Lower lobe of right lung (tissue), 2 donors: ENCODE measurements at places on chromosomes 2 and 18. TPM values are rescaled to one million over a fixed set of nuclear protein-coding genes. Genes with fewer than 3 reads are reported as not detected.

- no peak for DNase-seq
Measured at GRCh38 chr18:10038268-10038667, 124.5 kb downstream of the VAPA start.

DNA sequence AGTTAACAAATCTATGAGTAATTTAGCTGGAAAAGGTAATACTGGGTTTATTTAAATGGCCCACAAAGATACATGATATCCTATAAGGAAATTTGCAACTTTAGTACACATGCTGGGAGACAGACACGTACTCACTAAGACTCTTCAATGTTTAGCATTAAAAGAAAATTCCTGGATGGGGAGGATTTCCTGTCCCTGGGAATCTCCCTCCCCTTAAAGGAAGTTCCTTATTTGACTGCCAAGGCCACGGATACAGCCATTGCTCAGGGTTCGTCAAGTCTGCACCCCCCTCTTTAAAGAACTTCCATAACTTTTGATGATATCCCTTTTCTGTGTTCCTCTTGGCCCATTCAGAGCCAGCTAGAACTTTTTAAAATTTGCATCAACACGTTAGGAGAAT lies 267.6 kb downstream of the CD226 start:
- DNase-seq, result no peak

GRCh38 chr2:42793334-42794270 lies 1.2 kb upstream of the HAAO start:
- no peak for DNase-seq

GRCh38 chr2:59181347-59181746 lies 940.2 kb upstream of the FANCL start:
- no peak for DNase-seq

- no peak for DNase-seq
Measured at GRCh38 chr2:216109962-216110614, 940 bp downstream of the XRCC5 start.

DNA sequence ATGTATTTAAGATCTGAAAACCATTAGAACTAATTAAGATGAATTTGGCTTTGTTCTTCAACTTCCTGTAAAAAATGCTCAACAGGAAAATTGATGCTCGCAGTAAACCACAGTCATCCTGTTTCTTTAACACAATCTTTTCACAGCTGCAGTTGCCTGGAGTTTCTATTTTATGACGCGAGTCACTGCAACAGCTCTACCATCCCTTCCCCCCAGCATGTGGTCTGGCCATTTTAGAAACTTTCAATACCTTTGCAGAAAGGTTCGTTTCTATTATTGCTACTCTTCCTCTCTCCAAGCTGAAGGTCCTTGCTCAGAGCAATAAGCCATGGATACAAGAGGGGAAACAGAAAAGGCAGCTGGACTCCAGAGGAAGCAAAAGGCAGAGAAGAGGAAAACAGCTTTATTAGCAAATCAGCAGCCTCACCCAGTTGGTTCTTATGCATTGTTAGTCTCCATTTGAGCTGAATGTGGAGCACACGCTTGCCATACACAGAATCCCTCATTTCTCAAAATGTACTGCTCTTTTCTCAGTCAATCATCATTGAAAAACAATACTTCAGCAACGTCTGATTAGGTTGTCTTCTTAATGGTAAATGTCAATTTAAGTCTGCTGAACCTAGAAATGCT lies 3.9 kb downstream of the WIPF1 start:
- DNase-seq, result no peak

DNA sequence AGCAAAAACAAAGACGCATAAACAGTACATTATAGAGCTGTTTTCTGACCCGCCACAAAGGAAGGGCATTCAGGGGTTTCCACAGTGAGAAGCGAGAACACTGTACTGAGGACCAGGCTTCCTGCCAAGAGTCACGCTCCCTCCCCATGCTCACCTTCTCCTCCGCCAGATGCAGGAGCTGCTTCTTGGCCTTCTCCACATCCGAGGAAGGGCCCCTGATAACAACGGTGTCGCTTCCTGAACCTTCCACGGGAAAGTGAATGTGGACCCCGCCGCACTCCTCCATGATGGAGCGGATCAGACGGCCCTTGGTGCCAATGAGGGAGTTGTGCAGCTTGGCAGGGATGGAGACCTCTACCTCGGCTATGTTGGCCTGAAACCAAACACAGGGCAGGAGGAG lies 53.8 kb downstream of the ANO7 start:
- no peak for DNase-seq

- no peak for DNase-seq
Measured at GRCh38 chr2:158529379-158530259, 72.9 kb downstream of the PKP4 start.

- DNase-seq, result peak; percentile 55
Measured at GRCh38 chr18:11149441-11150270, at the start of gene PIEZO2. Gene PIEZO2, minus strand, starts transcription at chr18:11149569. Its CDS starts 981 bp downstream, at chr18:11148588.

GRCh38 chr2:65564299-65564698 lies 131.9 kb upstream of the SPRED2 start:
- DNase-seq, result no peak

DNA sequence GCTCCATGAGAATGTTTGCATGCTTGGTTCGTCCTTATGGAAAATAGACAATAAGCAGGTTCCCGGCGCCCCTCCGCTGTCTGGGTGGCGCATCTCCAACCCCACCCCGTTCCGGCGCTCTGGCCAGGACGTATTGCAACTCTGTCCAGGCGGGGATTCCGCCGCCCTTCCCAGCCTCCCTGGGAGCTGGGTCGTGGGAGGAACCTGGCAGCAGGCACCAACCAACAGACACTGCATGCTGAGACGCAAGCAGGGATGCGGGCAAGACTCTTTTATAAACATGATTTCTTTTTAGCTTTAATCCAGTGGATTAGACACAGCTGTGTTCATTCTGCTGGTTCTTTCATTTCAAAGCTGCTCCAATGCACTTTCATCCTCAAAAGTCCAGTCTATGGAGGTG lies 240.2 kb downstream of the SH3BP4 start:
- no peak for DNase-seq

- DNase-seq, result no peak
Measured at GRCh38 chr2:205347899-205348298, 334.4 kb upstream of the NRP2 start.

- DNase-seq, result no peak
Measured at GRCh38 chr18:12990123-12990475, 1.1 kb upstream of the CEP192 start.

DNA sequence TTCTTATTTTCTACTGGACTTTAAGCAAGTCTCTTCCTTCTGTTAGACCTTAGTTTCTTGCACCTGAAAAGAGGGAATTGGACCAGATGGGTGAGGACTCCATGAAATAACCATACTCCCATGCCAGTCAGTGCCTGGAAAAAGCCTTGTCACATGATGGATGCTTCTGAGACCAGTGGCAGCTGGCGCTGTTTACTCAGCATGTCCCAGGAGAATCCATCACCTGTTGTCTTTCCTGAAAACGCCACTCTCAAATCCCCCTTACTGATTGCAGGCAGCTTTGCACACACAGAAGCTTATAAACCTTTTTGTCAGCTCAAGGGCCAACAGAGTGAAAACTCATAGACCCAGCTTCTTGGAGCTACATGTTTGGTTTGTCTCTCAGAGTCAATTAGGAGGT lies 117.6 kb downstream of the POLE4 start:
- no peak for DNase-seq

DNA sequence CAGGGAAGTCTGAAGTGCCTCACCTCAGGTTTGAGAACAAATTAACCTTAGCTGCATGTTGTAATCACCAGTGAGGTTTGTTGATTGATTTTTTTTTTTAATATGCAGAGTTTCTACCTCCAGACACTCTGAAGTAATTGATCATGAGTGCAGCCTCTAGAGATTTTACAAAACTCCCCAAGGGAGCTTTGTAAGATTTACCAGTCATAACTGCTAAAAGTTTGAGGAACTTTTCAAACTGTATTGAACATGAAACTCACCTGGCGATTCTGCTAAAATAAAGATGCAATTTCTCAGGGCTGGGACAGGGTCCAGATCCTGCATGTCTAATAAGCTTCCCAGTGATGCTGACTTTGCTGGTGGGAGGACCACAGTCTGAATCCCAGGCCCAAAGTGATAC lies 339.6 kb upstream of the DCC start:
- no peak for DNase-seq

DNA sequence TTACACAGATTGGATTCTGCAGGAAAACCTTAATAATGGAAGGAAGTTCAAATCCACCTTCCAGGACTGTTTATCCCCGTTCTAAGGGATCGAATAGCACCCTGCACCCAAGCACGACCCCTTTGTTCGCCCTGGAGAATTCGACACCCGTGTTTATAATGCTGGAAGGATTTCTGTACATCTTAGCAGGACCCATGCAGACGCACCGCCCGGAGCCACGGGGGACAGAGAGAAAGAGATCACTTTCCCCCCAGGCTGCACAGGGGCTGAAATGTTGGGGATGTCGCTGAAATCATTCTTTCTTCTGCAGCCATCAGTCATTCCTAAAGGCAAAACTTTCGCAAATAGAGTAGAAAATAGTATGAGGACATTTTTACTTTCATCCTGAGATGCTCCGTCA lies 238.7 kb upstream of the SALL3 start:
- DNase-seq, result no peak

GRCh38 chr2:241728627-241729026 lies 5.8 kb upstream of the D2HGDH start:
- peak; percentile 41 for DNase-seq

GRCh38 chr18:384897-385296 lies 115.6 kb downstream of the COLEC12 start:
- no peak for DNase-seq

- DNase-seq, result no peak
Measured at GRCh38 chr2:124985270-124985669, 960.2 kb downstream of the CNTNAP5 start.

- no peak for DNase-seq
Measured at GRCh38 chr2:218708086-218708485, 2.5 kb upstream of the TTLL4 start.

- no peak for DNase-seq
Measured at GRCh38 chr2:88671786-88672427, 19.6 kb upstream of the RPIA start.

DNA sequence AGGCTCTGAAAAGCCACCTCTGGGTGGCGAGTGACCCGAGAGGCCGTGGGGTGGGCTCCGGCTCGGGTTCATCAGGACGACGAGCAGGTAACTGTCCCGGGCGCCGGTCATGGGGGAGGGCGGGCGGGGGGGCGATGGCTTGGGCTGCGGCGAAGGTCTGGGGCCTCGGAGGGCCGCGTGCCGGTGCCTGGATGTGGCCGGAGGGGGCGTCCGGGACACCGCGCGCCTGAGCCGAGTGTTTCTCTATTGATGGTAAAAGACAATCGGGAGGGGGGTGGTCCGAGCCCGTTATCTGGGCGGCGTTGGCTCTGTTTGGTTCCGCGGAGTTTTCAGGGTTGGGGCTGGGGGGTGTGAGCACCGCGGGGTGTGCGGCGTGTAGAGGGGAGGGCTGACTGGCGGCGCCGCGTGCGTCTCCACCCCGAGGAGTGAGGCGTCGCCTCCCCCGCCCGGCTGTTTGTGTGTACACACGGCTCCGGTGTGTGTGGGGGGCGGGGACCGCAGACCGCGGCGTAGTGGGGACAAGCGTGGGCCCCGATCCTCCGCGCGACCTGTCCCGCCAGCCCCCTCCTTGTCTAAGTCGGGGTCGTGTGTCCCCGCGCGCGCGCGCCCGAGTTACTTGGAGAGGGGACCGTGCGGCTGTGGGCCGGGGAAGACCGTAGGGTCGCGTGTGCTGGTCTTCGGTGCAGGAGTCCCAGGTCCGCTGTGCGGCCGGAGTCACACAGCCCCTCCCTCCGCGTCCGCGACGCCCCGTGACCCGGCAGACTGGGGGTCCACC lies 1.6 kb downstream of the CTIF start:
- DNase-seq, result peak; percentile 83

- no peak for DNase-seq
Measured at GRCh38 chr2:68932402-68932801, 20.3 kb downstream of the GKN2 start.

DNA sequence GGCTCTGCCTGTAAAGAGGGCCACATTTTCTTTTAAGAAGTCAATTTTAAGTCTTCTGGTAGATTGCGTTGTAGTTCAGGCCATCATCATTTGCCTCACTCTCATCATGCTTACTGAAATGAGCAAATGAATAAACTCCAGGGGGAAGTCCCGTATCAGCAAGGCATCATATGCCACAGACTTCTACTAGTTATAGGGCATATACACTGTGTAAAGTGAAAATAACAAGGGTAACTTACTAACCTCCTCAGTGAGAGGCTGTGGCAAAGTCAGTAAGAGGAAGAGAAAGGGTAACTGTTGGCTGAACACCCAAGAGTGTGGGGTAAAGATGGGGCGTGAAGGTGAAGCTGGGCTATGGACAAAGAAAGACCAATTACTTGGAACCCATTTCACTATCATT lies 456.2 kb downstream of the SPAG16 start:
- DNase-seq, result no peak

GRCh38 chr18:574865-575645 lies 5.1 kb upstream of the CETN1 start:
- DNase-seq, result no peak

DNA sequence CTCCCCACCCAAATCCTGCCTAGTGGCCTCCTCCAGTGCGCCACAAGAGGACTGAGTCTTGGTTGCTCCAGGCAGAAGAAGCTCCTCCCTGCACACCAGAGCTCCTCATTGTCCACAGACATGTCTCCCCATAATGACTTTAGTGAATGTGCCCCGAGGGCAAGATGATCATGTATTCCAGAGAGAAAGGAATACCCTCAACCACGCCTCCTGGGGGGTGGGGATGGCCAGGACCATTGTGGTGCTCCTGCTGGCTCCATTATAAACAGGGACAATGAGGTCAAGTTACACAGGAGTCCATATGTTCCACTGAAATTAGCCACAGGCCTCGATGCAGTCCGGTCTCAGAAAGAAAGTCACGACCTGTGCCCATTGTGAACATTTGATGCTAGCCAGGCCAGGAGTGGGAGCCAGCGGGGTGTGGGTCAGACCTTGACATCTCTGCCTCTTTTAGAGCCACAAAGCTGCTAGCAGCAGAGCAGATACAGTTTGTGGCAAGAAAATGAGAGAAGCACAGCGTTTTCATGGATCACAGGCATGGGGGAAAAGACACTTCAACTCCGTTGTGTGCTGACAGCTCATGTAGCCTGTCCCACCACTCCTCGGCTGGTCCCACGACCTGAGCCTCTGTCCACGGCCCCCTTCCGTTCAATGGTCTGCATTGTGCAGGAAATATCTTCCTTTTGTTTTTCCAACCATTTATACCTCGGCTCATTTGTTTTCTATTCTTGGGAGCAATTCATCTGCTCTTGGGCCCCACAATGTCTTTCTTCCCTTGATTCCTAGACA lies 70.7 kb upstream of the FZD7 start:
- DNase-seq, result peak; percentile 14

GRCh38 chr18:31510319-31510718 lies 12.3 kb downstream of the DSG2 start:
- no peak for DNase-seq

UGP2 gene
- 144 TPM for total RNA-seq

BMP10 gene
- 0.24 TPM for total RNA-seq

TTN gene
- total RNA-seq, result 40.3 TPM

CXCR1 gene
- 10.4 TPM for total RNA-seq

CNGA3 gene
- 0.18 TPM for total RNA-seq

FKBP1B gene
- total RNA-seq, result 16.4 TPM

DCC gene
- 4.5 TPM for total RNA-seq

ASTL gene
- not detected for total RNA-seq

SERPINB12 gene
- not detected for total RNA-seq

PAX3 gene
- total RNA-seq, result not detected

CDKL4 gene
- 1.7 TPM for total RNA-seq

NOL4 gene
- total RNA-seq, result 0.56 TPM

CHN1 gene
- 16.8 TPM for total RNA-seq

PASK gene
- 10.8 TPM for total RNA-seq

CD28 gene
- 2.2 TPM for total RNA-seq

MPV17 gene
- 79.2 TPM for total RNA-seq
